ENCODE measurements at places on chromosomes 7 and 10.

- no peak for DNase-seq
Observed at GRCh38 chr7:77313876-77314480, 102.2 kb downstream of the GSAP start.

GRCh38 chr10:99285881-99286280 is 43.3 kb upstream of the CNNM1 start:
- DNase-seq = no peak

- DNase-seq = no peak
Observed at GRCh38 chr10:62616885-62617590, 187.5 kb upstream of the ADO start.

GRCh38 chr10:91797874-91798648 is at the start of gene TNKS2:
Gene TNKS2 (plus strand): TSS chr10:91798426. CDS start chr10:91798691, 265 bp downstream.
- DNase-seq = peak; percentile 83

DNA sequence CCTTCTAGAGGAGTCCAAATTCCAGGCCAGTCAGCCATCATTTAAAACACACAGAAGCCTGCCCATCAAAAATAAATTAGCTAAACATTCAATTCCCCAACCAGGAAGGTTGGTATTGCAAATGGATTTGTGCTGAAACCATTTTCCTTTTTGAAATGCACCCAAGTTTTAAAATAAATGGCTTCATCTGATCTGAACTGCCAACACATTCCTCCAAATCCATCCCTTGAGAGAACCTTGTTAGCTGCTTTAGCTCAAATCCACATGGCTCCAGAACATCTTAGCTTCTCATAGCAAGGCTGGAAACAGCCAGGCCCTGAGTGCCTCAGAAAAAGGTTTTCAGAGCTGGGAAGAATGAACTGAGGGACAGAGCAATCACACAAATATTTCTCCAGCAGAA is 306.3 kb downstream of the FZD1 start:
- DNase-seq = no peak
